Foreskin melanocyte (primary cell): ENCODE measurements at places on chromosomes 1 and 21.

- DNase-seq = no peak
Observed at GRCh38 chr1:9823693-9823942, 147 bp downstream of the CLSTN1 start.

GRCh38 chr1:161046605-161047228 lies 940 bp upstream of the USF1 start:
- no peak for DNase-seq

- DNase-seq = no peak
Observed at GRCh38 chr1:41545996-41546832, 61.7 kb upstream of the EDN2 start.

- no peak for DNase-seq
Observed at GRCh38 chr1:112067989-112068388, 78.5 kb upstream of the KCND3 start.

DNA sequence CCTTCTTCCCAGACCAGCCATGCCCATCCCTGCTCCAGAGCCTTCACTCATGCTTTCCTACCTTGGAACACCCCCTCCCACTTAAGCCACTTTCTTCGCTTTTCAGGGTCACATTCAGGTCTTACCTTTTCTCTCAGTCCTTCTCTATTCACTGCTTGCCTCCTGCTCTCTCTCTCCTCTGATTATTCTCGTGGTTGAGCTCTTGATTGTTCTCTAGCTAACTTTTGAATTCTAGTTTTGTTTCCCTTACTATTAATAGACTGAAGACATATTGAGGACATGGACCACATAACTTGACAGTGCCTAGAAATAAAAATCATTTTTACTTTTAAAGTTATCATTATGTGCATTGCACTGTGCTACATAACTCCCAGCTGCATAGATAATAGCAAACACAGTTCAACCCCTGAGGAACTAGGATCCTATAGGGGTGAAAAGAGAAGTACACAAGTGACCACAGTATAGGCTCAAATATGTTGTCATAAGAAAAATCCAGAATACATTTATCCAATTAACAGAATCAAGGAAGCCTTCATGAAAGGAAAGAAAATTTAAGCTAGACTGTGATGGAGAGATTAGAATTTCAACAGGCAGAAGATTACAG lies 21.5 kb downstream of the INSL5 start:
- DNase-seq = no peak

DNA sequence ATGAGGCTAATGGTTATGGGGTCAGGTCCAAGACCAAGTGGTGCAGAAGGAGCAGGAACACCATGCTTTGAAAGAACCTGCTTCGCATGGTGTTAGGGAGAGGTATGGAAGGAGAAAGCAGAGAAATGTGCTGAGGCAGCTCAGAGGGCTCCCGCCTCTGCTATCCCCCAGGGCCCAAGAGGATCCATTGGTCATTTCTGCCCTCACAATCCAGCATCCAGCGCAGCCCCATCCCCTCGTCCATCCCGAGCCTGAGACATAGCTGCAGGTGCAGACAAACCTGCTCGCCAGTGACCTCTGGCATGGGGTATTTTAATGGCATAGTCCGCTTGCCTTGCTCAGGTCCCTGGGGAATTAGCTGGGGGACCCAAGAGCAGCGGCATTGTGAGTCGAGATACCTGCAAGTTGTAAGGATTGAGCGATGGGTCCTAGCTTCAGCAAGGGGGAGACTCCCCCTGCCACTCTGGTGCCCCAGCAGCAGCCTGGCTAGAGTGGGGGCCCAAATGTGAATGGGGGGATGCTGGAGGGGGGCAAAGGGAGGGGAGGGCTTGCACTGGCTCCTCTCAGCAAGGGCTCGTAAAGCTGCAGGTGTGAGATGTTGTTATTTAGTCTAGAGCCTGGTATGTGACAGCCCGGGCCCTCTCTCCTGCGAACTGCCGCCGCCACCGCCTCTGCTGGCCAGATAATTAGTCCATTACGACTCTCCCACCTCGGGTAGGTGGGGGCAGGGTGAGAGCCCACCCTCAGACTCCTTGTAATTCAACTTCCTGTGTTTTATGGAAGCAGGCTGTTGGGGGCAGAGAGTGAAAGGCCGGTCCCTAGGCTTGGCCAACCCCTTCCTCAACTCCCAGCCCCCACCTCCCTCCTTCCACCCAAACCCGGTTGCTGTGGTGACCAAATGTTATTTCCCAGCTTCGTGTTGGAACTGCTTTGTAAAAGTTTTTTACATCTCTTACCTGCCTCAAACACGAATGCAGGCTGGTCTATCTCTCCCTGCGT lies 118.8 kb downstream of the RNF220 start:
- no peak for DNase-seq

- DNase-seq = no peak
Observed at GRCh38 chr21:44062380-44062779, 44.8 kb upstream of the PWP2 start.

DNA sequence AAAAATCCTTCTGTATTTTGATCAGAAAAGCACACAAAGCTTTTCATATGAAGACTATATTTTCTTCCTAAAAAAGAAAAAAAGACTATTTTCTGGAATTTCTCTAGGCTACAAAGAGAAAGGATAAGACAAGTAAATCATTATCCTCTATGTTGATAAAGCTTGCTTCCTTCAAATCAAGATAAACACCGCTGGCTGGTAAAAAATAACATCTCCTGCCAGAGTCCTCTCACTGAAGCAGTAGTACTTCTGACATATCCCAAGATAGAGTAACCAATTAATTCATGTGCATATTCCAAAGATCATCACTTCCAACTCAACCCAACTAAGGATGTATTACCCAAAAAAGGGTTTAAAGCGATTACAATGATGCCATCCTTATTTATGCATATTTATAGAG lies 34.3 kb downstream of the DENND1B start:
- no peak for DNase-seq

GRCh38 chr1:15430787-15431570 lies 7.3 kb upstream of the CTRC start:
- no peak for DNase-seq

DNA sequence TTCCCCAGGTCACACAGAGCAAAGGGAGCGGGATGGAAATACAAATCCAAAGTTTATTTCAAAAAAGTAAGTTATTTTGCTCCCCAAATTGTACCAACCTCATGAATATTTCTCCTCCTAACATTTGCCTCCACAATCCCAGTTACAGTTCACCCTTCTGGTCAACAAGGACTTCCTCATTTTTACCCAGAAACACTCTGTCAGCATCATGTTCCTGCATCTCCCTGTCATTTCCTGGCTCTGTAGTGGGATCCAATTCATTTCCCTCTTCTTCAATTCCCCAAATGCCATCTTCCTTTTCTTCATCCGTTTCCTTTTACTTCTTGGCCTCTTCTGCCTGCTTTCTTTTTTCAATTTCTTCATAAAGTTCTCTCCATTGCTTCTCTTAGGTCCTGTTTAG lies 32.0 kb upstream of the EPS15 start:
- no peak for DNase-seq

DNA sequence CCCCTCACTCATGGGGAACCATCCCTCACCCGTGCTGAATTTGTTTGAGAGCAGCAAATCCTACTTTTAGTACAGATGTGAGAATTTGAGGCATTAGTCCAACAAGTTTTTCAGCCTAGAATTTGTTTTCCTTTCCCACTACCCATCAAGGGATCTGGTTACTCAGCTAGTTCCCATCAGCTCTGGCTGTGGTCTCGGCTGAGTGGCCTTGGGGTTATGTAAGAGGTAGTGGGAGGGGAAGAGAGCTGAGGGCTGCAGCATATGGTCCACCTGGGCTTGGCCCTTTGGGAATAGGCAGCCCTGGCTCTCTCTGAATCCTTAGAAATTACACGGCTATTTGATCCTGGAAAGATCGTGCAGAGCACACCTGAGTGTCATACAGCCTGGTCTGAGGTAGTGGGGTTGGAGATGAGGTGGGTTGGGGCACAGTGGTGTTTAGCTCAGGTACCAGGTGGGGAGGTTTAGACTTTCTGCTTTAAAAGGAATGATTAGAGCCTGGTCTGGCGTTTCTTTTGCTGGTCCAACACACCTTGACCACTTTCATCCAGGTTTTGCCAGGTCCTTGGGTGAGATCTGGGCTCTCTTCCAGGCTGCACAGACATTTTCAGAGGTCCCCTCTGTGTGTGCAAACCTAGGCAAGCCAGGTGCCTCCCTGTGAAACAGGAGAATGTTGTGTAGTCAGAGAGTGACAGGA lies 4.2 kb downstream of the GSTM4 start:
- no peak for DNase-seq

DNA sequence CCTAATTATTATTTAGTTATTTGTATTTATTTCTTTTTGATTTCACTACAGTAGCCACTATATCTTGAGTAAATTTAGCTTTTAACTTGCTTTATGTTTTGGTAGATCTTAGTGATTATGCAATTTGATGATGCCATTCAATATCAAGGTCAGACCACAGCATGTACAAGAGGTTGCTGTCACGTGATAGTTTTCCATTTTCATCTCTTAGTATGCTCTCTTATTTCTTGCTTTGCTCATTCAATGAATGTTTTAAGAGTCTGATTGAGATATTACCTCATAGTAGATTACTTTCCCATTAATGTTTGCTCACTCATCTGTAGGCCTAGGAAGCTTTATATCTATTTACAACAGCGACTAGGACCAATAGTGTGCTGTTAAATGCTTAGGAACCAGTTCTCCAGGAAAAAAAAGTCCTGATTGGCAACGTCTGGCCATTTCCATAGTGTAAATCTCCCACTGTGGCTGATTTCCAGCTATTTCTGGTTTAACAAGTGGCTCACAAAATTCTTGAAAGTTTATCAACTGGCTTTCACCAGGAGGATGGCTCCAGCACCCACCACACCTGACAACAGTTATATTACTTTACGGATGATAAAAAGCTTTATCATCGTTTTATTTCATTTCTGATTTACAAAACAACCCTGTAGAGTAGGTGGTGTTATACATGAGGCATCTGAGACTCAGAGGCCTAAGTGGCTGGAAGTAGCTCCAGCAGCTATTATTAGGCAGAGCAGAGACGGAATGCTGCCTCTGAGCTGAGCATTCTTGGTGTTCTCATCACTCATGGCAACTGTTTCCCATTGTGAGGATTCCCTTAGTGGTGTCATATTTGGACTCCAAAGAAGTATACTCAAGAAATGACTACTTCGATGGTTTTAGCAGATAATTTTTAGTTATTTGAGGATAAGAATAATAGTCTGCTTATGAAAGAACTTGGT lies 235.2 kb downstream of the DISC1 start:
- DNase-seq = no peak

DNA sequence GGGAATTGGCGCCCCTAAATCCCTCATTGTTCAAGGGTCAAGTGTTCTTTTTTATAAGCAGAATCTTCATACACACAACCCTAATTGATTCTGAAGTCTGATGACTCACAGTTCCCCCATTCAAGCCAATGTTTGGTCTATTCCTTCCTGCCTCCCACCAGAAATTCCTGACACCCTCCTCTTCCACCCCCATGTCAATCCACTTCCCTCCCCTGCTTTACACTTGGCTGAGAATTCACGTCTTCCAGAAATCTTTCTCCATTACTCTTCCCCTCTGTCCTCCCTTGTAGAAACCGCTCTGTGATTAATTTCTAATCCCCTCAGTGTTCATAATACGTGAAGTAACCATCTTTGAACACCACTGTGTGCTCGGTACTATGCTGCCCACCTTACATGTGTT lies 76.2 kb upstream of the CD34 start:
- no peak for DNase-seq

GRCh38 chr1:26164861-26165842 lies 3.6 kb downstream of the C1orf232 start:
- DNase-seq = no peak

DNA sequence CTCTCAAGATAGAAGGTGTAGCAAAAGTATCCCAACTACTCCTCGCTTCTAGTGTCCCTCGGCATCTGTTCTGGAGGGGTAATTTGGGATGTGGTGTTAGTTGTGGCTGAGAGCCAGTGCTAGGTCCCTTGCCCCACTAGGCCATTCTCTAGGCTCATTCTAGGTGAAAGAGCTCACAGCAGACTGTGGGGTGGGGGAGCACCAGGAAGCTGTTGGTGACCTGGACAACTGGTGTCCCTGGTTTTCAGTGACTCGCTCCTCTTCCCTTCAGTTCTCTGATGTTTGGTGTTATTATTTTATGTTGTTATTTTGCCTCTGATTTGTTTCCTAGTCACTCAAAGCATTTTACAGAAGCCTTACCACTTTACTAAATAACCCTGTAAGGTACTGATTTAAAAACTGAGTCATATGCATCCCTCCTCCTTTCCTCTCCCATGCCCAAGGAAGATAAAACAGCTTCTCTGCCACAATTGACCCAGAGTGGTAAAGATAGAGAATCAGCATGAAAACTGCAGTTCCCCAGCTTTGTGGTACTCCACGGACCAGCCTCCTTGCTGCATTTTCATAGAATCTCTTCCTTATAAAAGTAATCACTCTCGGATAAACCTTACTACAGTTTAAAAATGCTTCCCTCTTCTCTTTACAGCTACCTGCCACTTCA lies 14.1 kb downstream of the DYRK3 start:
- no peak for DNase-seq

GRCh38 chr21:26849428-26850115 lies 4.4 kb upstream of the ADAMTS1 start:
- DNase-seq = no peak

DNA sequence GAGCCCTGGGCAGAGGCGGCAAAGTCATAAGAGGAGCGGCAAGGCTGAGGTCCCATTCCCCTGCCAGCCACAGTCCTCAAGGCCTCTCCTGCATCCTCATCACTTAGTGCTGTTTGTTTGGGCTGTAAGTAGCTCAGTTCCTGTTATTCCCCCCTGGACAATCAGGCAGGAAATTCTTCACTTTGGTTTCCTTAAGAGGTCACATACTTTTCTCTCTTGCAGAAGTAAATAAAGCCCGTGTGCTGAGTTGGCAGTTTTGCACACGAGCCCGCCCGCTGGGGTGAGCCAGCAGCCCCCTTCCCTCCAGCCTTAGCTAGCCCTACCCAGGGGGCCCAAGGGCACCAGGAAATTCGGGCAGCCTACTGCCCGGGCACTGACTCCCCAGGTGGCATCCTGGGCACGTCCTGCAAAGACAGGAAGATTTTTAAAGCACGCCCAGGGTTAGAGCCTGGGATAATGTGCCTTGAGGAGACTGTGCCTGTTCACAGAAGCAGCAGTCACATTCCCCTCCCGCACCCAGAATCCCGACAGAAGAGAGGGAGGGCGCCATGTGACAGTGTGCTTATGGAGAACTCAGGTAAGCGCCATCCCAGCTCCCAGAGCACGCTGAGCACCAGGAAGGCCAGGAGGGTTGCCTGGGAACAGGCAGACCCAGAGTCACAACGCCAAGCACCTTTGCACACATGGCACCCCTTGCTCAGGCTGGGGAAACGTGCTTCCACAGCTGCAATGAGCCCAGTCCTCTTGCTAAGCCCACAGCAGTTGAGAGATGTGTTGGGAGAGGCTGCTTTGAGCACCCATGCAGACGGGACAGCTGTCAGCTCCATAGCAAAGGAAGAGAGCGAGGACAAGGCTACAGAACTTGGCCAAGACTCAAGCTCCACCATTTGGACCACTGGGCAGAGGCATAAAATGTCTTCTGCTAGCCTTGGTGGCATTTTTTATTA lies 144.5 kb upstream of the TMEM51 start:
- no peak for DNase-seq

- no peak for DNase-seq
Observed at GRCh38 chr1:39262802-39263201, 58.3 kb downstream of the MACF1 start.

DNA sequence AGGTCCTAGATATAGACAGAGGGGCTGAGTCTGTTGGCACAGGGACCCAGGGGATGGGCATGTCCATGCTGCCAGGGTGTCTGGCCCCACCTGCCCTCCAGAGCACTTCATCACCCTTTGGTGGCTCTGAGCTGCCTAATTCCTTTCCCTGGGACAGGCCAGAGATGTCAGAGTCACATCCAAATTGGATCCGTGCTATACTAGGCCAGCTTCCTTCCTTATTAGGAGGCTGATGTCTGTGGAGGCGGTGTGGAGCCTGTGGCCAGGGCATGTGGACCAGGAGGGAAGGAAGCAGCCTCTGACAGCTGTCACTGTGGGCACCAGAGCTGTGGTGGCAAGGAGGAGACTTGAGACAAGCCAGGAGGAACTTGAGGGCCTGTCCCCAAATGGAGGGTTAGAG lies 77.7 kb upstream of the TMEM51 start:
- no peak for DNase-seq
